ENCODE measurements at places on chromosomes 7 and 10.
A peak's percentile ranks its signal among the peaks of the same experiment; 100 is the strongest.

DNA sequence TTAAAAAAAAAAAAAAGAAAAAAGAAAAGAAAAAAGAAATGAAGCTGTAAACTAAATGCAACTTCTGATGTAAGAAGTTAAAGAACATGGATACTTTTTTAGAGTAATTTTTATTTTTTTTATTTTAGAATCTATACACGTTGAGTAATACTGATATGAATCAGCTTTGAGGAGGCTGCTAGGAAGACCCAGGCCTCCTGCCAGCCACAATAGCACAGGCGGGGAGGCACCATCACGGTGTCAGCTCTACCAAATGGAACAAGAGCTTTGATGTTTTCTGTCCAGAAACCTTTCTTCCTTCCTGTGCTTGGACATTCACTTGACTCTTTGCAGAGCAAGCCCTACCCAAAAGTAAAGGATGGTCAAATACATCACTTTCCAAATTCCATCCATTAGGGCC is 45.3 kb upstream of the EGR2 start:
- no peak for DNase-seq

- DNase-seq: no peak
These were observed 161.2 kb downstream of the TAX1BP1 start for GRCh38 chr7:27901028-27901760.

DNA sequence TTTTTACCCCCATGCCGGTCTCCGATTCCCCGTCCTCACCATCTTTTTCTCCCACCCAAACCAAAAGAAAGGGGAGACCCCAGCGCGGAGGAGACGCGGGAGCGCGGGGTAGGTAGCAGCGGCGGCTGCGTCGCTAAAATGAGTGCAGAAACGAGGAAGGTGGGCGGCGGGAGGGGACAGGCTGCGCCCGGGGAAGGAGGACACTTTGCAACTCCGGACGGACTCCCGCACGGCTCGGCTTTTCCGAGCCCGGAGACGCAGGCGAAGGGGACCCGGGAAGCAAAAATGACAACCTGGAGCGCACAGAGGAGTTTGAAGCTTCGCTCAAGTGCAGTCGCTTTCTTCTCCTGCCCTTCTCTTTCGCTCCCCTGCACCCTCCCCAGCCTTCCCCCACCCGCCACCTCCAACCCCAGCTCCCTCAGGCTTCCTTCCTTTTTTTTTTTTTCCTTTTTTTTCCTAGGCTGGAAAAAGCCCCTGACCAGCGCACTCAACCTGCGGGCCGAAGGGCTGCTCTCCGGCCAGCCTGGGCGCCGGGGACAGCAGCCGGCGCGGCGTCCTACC is 453 bp downstream of the SFMBT2 start:
- DNase-seq: peak; percentile 52

- DNase-seq: no peak
These were observed 68.9 kb downstream of the MYOF start for GRCh38 chr10:93413252-93413689.

DNA sequence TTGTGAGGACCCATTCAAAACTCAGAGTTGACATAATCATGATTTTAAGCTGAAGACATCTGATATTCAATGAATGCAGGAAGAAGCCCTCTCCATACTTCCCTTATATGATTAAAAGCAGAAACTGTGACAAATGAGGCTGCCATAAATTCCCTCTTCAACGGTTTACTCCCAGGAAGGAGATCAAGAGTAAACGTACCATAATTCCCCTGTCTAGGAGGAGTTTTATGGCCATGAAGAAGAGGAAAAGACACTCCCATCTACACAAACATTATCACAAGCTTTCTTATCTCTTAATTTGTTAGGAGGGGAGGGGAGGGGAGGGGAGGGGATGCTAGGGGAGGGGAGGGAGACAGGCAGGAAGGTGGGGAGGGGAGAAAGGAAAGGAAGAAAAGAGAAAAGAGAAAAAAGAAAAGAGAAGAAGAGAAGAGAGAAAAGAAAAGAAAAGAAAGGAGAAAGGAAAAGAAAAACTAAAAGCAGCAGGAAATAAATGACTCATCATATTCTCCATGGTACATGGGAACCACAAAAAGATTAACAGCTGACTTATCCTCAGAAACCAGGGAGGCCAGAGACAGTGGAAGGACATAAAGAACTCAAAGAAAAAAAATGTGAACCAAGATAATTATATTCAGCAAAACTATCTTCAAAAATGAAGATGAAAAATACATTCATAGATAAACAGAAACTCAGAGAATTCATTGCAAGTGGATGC is 121.6 kb downstream of the ALOX5 start:
- no peak for DNase-seq

DNA sequence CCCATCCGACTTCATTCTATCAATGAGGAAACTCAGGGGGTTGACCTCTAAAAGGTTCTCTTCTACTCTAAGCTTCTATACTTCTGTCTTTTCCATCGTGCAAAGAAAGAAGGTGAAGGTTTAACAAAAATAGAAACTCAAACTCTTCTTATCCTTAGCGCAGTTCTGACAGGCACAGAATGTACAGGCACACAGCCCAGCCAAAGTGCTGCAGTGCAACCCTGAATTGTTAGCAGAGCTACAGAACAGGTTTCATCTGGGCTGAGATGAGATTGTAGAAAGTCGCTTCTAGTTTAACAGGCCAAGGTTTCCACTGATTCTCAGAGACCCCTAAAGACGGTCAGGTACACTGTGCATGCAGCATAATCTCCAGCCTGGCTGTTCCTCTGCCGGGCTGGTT is 79.3 kb upstream of the AFAP1L2 start:
- no peak for DNase-seq

Data from activated CD4-positive, CD25-positive, alpha-beta regulatory T cell treated with anti-CD3 and anti-CD28 coated beads, Interleukin-2, amount 50 U/mL, for 72 hours (primary cell).